Articular chondrocyte of knee joint (primary cell): ENCODE measurements at places on chromosomes 1 and 21. TPM values are rescaled to one million over a fixed set of nuclear protein-coding genes. Genes with fewer than 3 reads are reported as not detected.

Gene MPL
- not detected in 2 replicates for total RNA-seq

Gene RNF11
- 146 and 211 TPM in 2 replicates for total RNA-seq

Gene E2F2
- 1.2 and 2.6 TPM in 2 replicates for total RNA-seq

Gene TMIGD3
- total RNA-seq = 0.13 and 0.54 TPM in 2 replicates

Gene LCE2B
- total RNA-seq = not detected in 2 replicates

Gene BCL2L15
- total RNA-seq = 0.22 and 0.39 TPM in 2 replicates

Gene SELP
- 0.39 and 0.65 TPM in 2 replicates for total RNA-seq

Gene ZNF593OS
- total RNA-seq = not detected in 2 replicates

Gene WDR64
- total RNA-seq = under 0.01 TPM in 1 of 2 replicates, not detected in the other

Gene S100A1
- 1.7 and 3.5 TPM in 2 replicates for total RNA-seq

Gene NR1I3
- total RNA-seq = not detected in 2 replicates

Gene DHX9
- total RNA-seq = 141 and 145 TPM in 2 replicates

Gene HFM1
- 1.4 and 2.2 TPM in 2 replicates for total RNA-seq

Gene S100A7A
- total RNA-seq = not detected in 2 replicates

Gene RCSD1
- total RNA-seq = 0.11 and 0.26 TPM in 2 replicates

Gene HES4
- total RNA-seq = 0.91 and 4.0 TPM in 2 replicates
